ENCODE measurements at places on chromosomes 13 and 19. TPM values are rescaled to one million over a fixed set of nuclear protein-coding genes. Genes with fewer than 3 reads are reported as not detected.

- no peak for DNase-seq
Observed at GRCh38 chr19:49515767-49516166, 3.3 kb downstream of the FCGRT start.

TNFSF13B gene
- 1.3 TPM for total RNA-seq

GRCh38 chr19:58355908-58356765 lies 2.8 kb upstream of the A1BG start:
- no peak for DNase-seq

GRCh38 chr19:48999481-49000325 lies 6.0 kb downstream of the RUVBL2 start:
- DNase-seq = peak; percentile 49

GRCh38 chr13:80029170-80029569 lies 311.8 kb downstream of the SPRY2 start:
- DNase-seq = no peak

RDH8 gene
- not detected for total RNA-seq

- DNase-seq = peak; percentile 66
Observed at GRCh38 chr13:39676315-39676876, 20.9 kb downstream of the COG6 start.

DNA sequence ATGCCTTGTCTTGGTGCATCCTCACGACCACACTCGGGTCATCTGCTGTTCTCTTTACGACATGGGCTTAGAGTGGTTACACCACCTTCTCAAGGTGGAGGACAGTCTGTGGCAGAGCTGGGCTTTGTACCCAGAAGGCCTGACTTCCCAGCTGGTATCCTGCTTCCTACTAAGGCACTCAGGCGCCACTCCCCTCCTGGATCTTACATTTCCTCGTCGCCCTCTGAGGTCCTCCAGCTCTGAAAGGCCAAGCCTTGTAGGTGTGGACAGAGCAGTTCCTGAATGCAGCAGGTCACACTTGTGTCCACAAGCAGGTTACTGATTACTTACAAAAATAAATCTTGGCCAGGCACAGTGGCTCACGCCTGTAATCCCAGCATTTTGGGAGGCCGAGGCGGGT lies 11.9 kb downstream of the SYCE2 start:
- DNase-seq = no peak

GNA15 gene
- total RNA-seq = not detected

DNA sequence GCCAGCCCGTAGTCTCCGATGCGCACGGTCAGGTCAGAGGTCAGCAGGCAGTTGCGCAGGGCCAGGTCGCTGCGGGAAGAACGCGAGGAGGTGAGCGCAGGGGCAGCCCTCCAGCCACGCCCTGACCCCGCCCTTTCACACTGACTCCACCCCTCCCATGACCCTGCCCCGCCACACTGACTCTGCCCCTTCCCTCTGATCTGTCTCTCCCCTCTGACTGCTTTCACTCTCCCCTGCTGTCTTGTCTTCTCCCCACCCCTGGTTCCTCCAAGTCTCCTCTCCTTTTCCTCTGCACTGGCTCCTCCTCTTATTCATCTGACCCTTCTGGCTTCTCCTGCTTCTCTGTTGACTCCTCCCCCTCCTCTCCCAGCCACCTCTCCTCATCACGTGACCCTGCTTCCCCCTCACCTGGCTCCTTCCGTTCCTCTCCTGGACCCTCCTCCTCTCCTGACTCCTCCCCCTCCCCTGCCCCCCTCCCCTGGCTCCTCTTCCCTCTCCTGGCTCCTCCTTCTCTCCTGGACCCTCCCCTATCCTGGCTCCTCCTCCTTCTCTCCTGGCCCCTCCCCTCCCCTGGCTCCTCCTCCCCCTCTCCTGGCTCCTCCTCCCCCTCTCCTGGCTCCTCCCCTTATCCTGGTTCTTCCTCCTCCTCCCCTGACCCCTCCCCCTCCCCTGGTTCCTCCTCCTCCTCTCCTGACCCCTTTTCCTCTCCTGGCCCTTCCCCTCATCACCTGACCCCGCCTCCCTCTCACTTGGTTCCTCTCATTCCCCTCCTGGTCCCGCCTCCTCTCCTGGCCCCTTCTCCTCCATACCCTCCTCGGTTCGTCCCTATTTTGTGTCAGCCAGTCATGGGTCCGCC lies 9.9 kb downstream of the LMTK3 start:
- DNase-seq = peak; percentile 86

DNA sequence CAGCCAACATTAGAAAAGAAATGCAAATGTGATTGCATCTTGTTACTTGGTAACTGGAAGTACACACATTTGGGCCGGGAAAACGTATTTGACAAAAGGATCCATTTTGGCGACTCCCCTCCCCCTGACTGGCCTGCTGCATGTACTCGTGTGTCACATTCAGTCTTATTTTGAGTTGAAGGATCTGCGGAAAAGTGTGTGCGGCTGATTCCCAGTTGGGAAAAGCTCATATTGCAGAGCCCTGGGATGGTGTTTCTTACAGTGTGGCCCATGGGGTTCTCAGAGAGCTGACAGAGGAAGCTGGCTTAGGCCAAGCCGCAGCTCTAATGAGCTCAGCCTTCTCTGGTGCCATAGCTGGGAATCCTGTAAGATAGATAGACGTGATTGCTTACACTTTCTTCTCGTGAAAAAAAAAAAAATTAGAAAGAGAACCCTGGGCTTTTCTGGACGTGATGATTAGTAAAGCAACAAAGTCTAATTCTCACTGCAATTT lies 170.3 kb upstream of the ARGLU1 start:
- DNase-seq = no peak

DNA sequence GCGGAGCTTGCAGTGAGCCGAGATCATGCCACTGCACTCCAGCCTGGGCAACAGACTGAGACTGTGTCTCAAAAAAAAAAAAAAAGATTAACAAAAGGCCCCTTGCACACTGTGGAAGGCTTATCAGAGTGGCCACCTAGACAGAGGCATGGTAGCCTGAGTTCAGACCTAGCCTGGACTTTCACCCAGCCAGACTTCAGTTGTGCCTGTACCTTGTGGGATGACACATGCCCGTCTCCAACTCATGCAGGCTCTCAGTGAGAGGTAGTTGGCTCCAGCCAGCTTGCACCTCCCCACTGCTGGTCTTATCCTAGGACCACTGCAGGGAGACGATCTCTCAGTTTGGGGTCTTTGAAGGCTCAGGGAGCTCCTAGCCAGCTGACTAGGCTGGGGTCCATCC lies 52.2 kb downstream of the GATAD2A start:
- DNase-seq = no peak

AP1M2 gene
- 2.0 TPM for total RNA-seq

TRPC4 gene
- 0.15 TPM for total RNA-seq

GRCh38 chr13:75830842-75831241 lies 194.7 kb downstream of the LMO7 start:
- peak; percentile 13 for DNase-seq

DNA sequence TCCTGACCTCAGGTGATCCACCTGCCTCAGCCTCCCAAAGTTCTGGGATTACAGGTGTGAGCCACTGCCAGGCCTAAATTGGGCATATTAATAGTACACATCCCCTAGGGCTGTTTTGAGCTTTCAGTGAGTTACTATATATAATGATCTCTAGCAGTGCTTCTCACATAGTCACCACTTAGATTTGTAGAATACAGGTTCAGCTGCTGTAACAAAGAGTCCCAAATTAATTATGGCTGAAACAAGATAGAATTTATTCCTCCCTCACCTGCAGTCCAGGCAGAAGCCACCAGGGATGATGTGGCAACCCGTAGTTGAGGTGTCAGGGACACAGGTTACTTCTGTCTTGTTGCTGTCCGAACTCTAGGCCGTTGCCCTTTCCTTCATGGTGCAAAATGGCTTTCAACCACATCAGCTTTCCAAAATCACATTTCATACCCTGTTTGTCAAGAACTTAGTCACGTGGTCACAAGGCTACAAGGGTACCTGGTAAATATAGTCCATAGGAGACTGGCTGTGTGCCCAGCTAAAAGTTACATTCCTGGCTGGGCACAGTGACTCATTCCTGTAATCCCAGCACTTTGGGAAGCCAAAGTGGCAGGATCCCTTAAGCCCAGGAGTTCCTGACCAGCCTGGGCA lies 2.9 kb downstream of the PROSER3 start:
- DNase-seq = peak; percentile 58

GRCh38 chr19:9650345-9650744 lies 24.6 kb downstream of the ZNF562 start:
- DNase-seq = no peak

- no peak for DNase-seq
Observed at GRCh38 chr13:29436721-29437280, 158.7 kb downstream of the SLC7A1 start.

- no peak for DNase-seq
Observed at GRCh38 chr13:111232191-111232590, 88.3 kb upstream of the TEX29 start.

IGLON5 gene
- total RNA-seq = 0.05 TPM

DNA sequence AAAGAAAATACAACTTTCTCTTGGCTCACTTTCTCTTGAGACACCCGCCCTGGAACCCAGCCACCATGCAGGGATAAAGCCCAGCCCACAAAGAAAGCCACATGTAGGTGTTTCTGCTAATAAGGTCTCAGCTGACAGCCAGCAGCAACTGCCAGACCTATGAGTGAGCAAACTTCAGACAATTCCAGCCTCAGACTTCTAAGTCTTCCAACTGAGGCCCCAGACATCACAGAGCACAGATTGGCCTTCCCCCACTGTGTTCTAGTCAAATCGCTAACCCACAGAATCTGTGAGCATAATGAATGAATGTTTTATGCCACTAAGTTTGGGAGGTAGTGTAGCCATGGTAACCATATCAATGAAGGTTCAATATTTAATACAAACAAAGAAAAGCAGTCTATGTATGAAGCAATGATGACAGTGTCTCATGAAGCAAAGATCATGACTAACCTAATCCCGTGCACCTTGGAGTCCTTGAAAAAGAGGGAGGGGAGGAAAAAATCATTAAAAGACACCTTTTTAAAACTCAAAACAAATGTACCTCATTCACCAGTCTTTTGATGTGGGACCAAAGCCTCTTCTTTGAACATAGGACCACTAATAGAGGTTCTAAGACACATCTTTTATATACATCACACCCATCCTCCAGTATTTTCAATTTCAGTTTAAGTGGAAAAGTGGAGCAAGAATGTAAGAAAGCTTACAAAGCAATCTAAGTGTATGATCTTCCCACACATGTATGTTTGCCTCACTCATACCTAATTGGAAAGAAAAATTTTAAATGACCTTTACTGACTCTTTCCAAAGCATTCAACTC lies 6.2 kb downstream of the MRPS31 start:
- DNase-seq = peak; percentile 41

DNA sequence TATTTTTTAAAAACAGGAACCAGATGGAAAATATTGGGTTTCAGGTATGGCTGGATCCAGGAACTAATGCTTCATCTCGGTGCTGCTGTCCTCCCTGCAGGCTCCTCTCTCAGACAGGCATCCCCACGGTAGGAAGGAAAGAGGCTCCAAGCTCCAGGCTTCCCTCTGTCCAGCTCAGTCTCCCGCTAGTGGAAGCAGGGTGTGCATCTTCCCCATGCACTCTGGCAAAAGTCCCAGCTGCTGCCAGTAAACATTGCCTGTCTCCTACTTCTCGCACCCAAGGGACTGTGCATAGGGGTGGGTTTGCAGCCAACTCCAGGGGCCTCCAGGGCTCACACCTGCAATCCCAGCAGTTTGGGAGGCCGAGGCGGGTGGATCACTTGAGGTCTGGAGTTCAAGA lies 29.2 kb downstream of the IL12RB1 start:
- no peak for DNase-seq

DNA sequence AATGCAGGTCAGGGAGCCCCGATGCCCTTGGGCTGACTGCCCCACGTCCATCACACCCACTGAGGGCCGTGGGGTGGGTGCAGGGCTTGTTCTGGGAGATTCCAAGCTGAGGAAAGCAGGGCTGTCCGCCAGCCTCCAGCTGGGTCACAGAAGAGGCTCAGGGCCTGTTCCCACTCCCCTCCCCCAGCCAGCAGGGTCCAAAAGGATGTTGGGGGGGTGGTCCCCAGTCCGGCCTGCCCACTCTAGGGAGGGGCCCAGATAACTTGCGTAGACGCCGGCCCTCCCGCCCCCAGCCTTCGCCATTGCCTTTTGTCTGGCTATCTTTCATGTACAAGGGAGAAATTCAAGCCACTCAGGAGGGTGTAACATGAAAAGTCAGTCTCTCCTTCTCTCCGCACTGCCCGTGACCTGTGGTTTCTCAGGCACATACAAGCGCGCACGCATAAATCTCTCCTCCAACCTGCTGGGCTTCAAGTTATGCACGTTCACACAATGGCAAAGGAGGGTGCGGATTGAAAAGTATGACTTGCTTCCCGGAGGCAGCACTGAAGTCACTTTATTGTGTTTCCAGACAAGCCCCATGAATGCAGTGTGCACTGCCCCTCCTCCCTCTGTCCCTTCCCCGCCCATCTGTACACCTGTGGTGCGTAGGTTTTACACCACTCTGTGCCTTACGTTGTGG lies 20.2 kb downstream of the CARM1 start:
- DNase-seq = peak; percentile 89

GRCh38 chr13:103007427-103007762 lies 58.8 kb downstream of the SLC10A2 start:
- DNase-seq = no peak

DNA sequence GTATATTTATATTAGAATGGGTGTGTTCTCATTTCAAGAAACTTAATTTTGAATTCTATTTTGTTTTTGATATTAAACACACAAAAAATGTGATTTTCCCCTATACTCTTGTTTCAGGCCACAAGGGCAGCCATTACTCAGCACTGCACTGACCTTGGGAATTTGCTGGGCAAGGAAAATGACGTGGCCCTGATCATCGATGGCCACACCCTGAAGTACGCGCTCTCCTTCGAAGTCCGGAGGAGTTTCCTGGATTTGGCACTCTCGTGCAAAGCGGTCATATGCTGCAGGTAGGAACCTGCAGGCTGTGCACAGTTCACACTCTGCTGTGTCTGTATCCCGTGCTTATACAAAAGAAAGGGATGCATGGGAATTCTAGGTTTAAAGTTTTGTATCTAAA lies 327.3 kb downstream of the ATP8A2 start:
- DNase-seq = no peak

FLT3LG gene
- 1.7 TPM for total RNA-seq

DNA sequence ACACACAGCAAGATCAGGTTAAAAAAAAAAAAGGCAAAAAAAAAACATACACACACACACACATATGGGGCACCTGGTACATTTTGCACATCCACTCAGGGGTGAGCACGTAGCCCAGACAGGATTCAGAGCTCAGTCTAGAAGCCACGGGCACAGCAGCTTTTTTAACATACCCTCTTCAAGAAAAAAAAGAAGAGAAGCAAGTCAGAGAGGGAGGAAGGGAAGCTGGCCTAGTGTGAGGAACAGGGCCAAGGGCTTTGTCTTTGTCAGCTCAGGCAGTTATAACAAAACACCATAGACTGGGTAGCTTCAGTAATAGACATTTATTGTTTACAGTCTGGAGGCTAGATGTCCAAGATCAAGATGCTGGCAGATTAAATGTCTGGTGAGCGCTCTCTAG lies 2.3 kb upstream of the TPM4 start:
- DNase-seq = no peak

DNA sequence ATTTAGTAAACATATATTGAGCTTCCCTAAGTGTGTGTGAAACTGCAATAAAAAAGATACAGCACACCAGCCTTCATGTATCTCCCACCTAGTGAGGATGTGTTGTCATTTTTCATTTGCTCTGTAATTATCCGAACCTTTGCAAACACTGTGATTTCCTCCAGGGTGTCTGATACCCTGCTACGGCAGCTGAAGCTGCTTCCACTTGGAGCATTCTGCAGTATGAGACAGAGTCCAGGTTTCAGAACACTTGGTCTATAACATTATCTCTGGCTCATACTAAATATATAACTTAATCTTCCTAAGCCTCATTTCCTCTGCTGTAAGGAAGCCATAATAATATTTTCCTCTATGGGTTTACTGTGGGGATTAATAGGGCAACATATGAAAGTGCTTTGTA lies 1338.1 kb upstream of the SLC10A2 start:
- DNase-seq = no peak

Data from renal cortical epithelial cell (primary cell).